ENCODE measurements at places on chromosomes 7 and 10.

- no peak for DNase-seq
Observed at GRCh38 chr10:71193516-71193915, 18.9 kb upstream of the UNC5B start.

- DNase-seq: no peak
Observed at GRCh38 chr7:128791972-128792327, 182 bp downstream of the CCDC136 start.

DNA sequence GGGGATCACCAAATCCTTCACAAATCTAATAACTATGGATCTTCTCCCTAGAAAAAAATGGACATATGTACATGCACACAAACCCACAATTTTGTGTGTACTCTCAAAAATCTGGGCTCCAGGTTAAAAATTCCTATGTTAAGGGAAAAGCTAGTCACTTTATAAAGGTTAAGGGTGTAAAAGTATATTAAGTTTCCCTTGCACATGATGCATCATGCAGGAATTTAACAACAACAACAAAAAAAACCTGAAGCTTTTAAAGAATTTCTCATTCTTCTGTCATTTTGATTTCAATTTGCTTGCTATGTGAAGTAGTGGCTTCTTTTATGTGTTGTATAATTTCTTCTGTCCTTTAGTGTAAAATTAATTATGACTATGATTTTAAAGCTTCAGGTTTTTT is 123.7 kb downstream of the CNOT4 start:
- DNase-seq: no peak

GRCh38 chr7:96977445-96977844 is 27.9 kb upstream of the DLX6 start:
- DNase-seq: no peak

DNA sequence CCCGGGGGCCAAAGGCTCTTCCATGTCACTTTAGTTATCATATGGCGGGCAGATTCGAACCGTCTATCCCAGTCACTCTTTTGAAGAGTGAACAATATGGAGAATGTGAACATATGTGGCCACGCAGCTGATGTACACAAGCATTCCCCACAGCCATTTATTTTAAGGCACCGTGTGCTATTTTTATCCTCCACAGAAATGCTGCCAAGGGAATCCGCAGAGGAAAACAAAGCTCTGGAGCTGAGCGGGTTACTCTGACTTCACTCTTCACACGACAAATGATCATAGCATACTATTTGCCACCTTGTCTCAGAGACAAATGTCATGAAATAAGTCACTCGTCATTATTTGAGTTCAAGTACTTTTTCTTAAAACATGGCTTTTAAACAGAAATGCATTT is 100.3 kb downstream of the CTBP2 start:
- DNase-seq: no peak

- no peak for DNase-seq
Observed at GRCh38 chr10:21145751-21146435, 248.8 kb upstream of the NEBL start.

- DNase-seq: no peak
Observed at GRCh38 chr7:155449008-155449868, 8.7 kb upstream of the EN2 start.

GRCh38 chr7:79534128-79534527 is 80.7 kb upstream of the MAGI2 start:
- DNase-seq: no peak

- no peak for DNase-seq
Observed at GRCh38 chr10:99442394-99442793, 12.0 kb upstream of the GOT1 start.

GRCh38 chr7:103658055-103659005 is 212.3 kb upstream of the SLC26A5 start:
- no peak for DNase-seq

DNA sequence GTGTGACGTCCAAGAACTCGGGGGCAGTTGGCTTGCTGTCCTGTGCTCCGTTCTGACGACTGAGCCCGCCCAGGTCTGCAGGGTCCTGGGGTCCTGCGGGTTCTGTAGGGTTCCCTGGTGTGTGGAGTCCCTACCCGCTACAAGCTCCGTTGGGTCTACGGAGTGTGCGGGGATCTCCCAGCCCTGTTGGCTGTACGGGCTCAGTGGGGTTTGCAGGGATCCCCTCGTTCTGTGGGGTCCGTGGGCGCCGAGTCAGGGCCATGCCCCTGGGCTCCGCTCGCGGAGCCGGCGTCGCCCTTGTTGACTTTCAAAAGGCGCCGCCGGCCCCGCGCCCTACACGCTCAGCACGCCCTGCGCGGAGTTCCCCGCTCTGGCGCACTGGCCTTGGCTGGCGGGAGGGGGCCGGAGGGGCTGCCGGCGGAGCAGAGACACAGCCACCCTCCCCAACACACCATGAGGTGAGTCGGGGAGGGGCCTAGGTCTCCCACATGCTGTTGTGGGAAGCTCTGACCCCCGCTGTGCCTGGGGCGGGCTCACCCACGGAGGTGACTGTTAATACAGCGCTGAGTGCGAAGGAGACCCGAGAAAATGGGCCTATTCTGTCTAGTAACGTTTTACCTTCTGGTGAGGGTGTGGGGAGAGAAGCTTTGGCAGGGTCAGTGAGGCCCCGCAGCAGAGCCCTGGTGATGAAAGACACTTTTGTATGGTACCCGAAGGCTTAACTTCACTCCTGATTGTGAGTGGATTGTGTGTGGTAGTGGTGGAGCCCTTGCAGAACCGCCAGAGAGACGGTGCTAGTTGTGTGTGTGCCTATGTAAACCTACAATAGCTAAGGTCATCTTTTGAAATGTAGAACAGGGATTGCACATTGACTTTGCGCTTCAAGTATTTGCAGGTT is 8.1 kb downstream of the TASOR2 start:
- no peak for DNase-seq

- DNase-seq: no peak
Observed at GRCh38 chr10:24744946-24745345, 21.3 kb upstream of the ARHGAP21 start.

GRCh38 chr10:77673515-77674140 is 36.0 kb upstream of the KCNMA1 start:
- no peak for DNase-seq

DNA sequence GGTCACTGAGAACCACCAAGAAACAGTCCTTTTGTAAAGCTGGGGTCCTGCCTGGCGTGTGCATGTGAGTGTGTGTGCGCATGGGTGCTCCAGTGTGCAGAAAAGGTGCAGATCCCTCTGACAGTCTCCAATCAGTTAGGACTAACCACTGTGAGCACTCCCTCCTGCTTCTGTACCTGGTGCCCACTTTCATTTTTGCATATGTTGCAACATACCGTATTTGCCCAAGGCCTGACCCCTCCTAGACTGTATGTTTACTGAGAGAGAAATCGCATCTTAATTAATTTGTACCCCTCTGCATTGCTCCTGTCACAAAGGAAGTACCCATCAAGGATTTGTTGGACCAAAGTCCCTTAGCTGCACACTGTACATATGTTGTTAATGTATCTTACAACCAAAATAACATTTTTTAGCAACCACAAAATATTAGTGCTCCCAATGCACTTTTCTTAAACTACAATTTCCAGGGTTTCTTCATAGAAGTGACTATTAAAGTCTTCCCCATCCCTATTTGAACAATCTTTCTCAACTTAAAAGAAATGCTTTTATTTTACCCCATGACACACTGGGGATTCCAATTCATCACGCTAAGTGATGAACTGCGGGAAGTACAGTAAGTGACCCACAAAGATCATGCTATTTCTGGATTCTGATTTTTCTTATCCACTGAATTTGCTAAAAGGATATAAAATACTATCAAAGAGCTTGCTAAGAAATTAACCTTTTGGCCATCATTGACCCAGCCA is 16.6 kb downstream of the PAXIP1 start:
- no peak for DNase-seq

DNA sequence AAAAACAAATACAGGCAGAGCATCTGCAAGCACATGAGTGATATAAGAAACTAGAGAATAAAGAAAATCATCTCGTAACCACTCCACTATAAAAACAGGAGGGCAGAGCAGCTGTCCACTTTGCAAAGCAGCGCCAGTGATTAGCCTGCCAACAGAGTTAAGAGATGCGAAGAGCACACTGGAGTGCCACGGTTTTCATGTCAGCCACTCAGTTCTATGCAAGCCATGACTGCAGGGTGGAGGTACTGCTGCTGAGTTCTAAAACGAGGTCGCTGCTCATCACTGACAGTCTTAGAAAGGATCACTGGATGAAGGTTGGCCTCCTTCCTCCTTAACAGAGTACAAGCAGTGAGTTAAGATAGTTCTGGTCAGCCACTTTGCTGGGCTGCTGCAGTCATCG is 58.5 kb downstream of the FGFR2 start:
- DNase-seq: no peak

DNA sequence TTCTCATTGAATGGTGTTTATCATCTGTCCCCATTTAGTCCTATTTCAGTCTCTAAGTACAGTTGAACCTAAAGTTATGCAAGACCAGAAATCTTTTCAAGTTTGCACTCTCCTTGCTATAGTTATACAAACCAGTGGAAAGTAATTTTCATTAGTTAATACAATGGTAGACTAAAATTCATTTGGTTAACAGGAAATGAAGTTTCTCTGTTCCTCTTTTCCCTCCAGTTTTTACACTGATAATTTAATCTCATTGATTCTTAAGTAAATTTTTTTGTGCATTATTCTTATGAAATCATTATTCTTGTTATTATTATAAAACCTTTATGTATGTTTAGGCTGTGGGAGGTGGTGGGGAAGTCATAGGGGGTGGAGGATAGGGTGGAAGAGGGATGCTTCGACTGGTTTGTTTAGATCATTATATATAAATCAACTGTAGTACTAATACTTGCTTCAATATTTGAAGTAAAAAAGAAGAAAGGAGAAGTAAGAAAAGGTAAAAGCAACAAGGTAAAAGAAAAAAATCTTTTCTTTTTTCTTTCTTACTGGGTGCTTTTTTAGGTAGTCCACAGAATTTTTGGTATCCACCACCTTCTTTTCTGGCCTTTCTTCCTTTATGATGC is 104.1 kb downstream of the GPR85 start:
- DNase-seq: no peak

DNA sequence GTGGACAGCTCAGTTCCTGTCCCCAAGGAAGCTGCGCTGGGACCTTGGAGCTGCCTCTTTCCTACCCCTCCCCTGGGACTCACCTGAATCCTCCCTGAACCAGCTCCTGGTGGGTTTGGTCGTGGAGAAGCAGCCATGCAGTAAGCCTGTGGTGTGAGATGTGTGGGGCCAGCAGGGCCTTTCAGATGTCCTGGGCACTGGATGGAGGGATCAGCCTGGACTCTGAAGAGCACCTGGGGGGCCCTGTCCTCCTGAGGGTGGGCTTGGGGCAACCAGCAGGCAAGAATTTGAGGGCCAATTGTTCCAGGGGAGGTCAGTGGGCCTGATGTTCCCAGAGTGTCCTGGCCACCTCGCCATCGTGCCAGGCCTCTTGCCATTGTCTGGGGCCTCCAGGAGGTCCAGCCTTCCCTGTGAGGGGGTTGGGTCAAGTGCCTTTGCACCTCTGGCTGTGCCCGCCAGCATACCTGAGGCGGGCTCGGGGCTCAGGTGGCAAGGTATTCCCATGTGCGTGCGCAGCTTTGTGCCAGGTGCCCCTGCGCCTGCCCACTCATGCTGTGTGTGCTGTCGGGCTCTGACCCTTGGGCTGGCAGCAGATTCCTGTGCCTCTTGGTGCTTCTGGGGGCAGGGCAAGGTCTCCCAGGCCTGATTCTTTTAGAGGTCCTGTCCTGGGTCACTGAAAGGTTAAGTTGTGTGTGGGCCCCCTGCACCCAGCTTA is 7.3 kb downstream of the TRIM8 start:
- no peak for DNase-seq

GRCh38 chr10:120823266-120823665 is 27.9 kb upstream of the WDR11 start:
- no peak for DNase-seq

- no peak for DNase-seq
Observed at GRCh38 chr7:100865938-100866728, 1.1 kb upstream of the TRIP6 start.

DNA sequence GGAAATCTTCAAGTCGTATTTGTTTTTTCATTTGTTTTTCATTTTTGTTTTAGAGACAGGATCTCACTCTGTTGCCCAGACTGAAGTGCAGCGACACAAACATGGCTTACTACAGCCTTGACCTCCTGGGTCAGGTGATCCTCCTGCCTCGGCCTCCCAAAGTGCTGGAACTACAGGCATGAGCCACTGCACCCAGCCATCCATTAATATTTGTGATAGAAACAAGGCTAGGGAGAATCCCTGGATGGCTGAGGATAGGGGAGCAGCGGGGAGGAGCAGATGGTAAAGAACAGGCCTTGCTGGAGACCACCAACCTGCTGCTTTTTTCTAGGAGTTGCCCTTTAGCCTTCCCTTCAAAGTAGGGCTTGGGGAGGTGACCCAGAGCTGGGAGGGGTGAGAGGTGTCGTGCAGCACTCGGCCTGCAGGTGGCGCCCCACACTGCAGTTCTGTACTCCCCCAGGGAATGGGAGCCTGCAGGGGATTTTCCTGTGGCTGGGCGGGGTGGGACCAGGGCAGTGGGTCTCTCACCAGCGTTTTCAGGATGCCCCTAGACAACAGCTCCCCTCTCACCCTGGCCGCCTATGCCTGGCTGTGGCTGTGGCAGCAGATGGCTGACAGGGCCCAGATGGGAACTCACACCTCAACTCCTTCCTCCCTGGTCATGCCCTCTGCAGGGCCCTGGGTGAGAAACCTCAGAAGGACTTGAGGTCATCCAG is 12.6 kb upstream of the CDH23 start:
- DNase-seq: no peak

GRCh38 chr7:139297795-139298194 is 43.3 kb upstream of the FMC1 start:
- DNase-seq: no peak

GRCh38 chr10:24824124-24824523 is 100.4 kb upstream of the ARHGAP21 start:
- no peak for DNase-seq

DNA sequence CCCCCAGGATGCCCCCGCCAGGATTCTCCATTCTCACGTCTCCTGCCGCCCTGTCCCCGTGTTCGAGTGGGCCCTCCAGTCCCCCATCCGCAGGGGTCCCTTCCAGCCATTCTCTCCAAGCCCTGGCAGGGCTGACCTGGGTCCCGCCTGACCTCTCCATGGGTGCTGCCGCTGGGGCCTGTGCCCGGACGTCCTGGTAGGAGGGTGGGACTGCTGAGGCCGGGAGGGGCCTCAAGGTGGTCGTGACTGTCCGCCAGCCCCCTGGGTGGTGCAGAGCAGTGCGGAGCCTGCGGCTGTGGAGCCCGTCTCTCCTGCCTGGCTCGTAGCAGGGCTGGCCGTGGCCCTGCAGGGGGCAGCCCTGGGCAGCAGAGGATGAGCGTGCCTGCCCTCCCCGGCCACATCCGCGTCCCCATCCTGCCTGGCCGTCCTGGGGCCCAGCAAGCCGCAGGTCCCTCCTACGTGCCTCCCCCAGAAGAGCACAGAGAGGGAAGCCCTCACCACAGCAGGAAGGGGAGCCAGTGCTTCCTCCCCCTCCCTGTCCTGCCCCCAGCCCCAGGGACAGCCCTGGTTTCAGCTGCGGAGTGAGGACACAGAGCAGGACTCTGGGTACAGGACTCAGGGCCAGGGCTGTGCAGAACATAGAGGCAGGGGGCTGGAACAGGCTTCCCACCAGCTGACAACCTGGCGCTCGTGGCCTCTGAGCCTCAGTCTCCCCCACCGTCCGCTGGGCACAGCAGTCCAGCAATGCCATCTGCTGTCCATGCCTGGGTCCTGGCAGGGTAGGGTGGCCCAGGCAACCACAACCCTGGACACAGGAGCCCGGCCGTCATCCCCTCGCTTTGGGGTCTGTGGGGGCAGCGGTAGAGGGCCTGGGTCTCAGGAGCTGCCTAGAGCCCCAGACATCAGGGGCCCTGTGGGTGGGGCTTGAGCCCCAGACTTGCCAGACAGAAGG is 1.5 kb upstream of the GRIFIN start:
- no peak for DNase-seq

GRCh38 chr10:96292971-96293920 is 11.0 kb upstream of the DNTT start:
- DNase-seq: no peak

Data from GM12864 (cell line).